Sciatic nerve (tissue), 2 donors: ENCODE measurements at places on chromosomes 11 and 22.

DNA sequence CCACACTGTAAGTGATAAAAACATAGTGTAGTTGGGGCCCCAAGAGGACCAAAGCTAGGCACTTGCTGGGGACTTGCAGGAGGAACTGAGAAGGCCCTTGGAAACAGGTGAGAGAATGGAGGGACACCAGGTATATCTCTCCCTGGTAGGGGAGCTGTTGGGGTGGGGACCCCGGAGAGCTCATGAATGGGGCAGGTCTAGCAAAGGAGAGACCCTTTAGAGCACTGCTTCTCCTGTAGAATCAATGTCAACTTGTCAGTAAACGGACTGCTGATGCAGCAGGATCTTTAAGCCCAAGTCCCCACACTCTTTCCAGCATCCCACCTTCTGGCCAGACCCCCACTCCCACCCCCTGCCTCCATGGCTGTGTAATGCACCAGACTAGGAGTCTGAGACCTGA, 109.6 kb upstream of the THY1 start:
- no peak for DNase-seq

DNA sequence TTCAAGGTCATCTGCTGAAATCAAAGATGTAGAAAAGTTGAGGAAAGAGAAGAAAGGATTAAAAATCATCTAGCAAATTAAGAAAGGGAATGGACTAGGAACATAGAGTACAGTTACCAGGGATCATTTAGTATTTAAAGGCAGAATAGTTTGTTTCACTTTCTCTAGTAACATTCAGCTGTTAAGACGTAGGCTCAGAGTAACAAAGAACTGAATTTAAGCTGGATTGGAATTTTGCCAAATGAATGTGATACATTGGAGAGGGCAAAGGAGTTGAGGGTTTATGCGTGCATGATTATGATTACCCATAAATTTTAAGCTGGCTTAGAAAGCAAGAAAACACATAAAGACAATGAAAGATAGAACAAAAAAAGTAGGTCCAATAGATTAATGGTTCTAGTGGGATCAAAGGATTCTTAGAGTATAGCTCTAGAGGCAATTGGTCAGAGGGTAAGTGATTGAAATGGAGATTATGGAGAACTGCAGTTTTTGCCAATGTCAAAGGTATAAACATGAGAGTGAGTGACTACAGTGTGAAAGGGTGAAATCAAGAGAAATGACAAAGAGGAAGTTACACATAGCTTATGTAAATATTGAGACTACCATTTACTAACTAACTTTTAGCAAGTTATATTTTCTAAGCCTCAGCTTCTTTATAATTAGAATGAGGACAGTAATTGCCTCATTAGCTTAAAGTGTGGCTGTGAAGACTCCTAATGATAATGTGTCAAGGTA, 190.0 kb downstream of the GRIA4 start:
- no peak for DNase-seq

- DNase-seq, result no peak
Measured at GRCh38 chr11:76587820-76588454, 82.6 kb downstream of the LRRC32 start.

GRCh38 chr11:79304599-79305212, 136.1 kb downstream of the TENM4 start:
- no peak for DNase-seq

GRCh38 chr22:45534339-45535192, 31.9 kb downstream of the FBLN1 start:
- DNase-seq, result no peak

DNA sequence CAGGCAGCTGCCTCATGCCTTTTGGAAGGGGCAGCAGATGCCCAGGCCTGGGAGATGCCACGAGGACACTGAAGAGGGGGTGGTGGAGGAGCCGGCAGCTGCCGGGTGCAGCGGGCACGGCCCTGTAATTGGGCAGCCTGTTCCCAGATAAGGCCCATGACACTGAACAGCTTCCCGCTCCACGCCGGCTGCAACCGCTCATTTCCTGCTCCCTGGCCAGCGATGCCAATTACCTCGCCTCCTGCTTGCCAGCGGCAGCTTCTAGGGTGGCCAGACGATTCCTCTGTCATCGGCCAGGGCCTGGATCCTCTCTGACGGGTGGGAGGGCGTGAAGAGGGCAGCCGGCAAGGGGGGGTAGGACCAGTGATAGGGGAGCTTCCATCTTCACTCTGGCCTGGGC, 22.8 kb downstream of the FLRT1 start:
- no peak for DNase-seq

DNA sequence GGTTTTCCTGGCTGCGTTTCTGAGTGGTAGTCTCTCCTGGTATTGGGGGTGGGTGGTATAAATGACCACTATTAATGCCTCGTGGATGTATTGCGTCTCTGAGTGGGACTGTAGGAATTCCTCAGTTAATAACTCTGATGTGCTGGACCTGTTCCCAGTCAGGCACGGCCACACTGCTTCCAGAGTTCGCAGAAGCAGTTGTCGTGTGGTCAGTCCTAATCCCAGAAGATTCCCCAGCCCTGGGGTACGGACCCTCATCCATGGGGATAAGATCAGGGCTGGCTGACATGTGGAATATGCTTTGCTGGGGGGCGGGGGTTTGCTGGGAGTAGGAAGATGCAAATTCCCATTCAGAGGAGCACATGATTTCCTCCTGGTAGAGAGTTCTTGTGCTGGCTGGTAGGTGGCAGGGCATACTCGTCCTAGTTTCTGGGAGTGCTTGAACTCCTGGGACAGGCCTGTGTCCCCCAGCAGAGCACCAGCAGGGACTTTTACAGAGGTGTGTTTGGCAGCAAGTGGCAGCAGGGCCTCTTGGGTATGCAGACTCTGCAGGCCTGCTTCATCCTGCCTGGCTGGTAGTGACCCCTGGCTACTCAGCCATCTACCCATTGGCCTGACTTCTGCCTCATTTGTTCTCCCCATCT, 157.4 kb downstream of the NAV2 start:
- no peak for DNase-seq

DNA sequence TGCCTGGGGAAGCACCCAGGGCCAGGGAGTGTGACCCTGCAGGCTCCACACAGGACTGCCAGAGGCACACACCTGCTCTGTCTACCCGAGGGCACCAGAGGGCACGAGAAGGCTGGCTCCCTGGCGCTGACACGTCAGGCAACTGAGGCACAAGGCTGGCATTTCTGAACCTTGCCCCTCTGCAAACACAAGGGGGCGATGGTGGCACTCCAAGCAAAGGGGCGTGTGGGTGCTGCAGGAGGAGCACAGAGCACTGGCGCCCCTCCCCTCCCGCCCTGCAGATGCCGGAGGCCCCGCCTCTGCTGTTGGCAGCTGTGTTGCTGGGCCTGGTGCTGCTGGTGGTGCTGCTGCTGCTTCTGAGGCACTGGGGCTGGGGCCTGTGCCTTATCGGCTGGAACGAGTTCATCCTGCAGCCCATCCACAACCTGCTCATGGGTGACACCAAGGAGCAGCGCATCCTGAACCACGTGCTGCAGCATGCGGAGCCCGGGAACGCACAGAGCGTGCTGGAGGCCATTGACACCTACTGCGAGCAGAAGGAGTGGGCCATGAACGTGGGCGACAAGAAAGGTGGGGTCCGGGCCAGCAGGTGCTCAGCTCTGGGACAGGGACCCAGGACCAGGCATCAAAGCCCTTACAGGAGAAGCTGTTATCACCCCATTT, 20.8 kb upstream of the TXNRD2 start:
- DNase-seq, result peak; percentile 84

DNA sequence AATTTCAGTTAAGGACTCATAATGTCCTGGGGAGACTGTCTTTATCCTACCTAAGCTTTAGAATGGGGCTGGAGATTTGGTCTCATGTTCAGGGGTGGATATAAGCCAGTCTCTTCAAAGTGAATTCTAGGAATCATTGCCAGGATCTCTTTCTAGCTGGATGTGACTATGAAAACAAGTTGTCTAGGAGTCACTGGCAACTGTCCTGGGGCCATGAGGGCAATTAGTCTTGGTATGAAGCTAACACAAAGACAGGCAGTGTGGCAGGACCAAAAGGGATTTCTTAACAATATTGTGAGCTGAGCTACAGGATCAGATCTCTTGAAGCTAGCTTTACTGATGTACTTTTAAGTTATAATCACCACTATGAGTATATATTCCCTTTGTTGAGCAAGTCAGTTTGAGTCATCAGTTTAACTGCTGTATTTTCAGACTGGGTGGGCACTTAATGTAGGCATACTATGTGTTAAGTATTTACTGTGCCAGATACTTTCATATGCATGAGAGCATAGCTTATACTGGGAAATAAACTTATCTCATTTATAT, 390.0 kb upstream of the CCDC90B start:
- DNase-seq, result no peak

DNA sequence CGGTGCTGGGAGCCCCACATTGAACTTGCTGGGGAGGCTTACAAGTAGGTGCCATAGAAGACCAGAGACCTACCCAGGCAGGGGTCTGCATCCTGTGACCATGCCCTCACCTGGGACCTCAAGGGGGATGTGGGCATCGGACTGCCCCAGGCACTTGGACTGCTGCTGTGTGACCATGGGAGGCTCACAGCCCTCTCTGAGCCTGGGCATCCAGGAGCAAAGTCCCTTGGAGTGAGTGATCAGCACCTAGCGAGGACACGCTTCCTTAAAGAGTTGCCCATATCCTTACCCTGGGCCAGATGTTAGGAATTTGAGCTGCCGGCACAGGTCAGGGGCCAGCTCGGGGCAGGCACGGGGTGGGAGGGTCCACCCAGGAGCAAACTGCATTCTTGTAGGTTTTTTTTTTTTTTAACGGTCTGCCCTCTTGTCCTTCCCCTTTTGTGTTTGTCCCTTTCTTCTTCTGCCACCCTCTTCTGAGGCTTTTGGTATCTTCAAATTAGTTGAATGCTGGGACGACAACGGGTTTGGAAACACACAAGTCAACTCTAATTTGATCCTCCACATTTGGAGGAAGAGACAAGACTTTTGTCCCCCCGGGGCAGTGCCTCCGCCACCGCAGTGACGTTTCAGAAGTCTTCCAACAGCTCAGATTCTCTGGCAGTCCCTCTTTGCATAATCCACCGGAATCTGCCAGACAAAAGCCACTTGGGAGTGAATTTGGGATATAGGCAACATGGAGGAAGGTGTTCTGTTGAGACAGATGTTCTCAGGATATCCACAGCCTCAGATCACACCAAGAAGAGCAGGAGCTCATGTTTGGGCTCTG, 46.1 kb upstream of the LINC01488 start:
- DNase-seq, result no peak

GRCh38 chr11:123052901-123053721, 8.8 kb downstream of the HSPA8 start:
- DNase-seq, result no peak

DNA sequence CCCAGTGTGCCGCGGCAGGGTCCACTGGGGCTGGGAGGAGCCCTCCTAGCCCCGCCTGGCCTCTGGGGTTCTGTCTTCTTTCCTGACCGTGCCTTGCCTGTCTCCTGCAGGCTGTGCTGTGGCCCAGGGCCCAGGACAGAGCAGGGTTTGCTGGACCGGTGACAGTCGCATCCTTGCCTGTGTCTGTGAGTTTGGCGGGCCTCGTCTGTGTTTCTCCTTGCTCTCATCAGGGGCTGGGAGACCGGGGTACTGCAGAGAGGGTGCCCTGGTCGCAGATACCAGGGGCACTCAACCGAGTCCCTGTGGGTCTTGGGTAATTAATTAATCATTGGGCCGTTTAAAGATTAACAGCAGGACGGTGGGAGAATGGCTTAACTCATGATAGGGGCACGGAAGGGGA, 29.9 kb downstream of the RPL3 start:
- no peak for DNase-seq

- no peak for DNase-seq
Measured at GRCh38 chr11:65928667-65929066, 9.4 kb downstream of the DRAP1 start.

DNA sequence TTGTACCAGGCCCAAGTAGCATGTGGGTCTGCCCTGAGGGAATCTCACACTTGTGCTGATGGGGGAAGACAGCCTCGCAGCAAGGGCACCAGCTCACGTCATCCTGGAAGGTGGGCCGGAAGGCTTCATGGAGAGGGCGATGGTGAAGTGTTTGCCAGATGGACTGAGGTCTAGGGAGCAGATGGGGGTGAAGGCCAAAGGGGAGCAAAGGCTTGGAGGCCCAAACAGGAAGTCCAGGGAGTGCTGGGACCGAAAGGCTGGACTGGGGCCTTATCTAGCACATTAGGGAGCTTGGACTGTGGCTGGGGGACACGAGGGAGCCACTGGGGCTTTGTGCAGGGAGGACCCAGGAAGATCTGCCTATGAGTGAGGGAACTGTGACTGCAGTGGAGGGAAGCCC, 1.2 kb upstream of the TNFRSF13C start:
- no peak for DNase-seq

- no peak for DNase-seq
Measured at GRCh38 chr22:17358415-17358814, 10.8 kb upstream of the CECR2 start.

- peak; percentile 89 for DNase-seq
Measured at GRCh38 chr11:130478204-130478701, 29.8 kb downstream of the ADAMTS15 start.

- DNase-seq, result no peak
Measured at GRCh38 chr11:69370984-69371709, 77.2 kb downstream of the MYEOV start.

DNA sequence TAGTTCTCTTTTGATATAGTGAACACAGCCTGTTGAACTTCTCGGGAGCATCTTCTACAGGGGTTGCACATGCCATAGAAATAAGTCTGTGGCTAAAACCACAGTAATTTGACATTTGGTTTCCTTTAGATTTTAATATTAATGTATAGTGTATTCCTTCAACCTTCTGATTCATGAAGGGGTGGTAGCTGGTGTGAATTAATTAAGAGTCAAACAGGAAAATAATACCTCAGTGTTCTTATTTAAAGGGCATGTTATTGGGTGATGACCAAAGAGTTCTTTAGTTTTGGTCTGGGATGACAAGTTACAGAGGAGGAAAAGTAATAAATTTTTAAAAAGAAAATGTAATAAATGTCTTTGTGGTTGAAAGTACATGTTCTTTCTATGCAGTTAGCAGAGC, 86.8 kb downstream of the PDHX start:
- no peak for DNase-seq
